Liver (tissue), 10 donors: ENCODE measurements at places on chromosomes 6 and 20. TPM values are rescaled to one million over a fixed set of nuclear protein-coding genes. Genes with fewer than 3 reads are reported as not detected.

The KCNQ5 gene
- 1.1 TPM for total RNA-seq

The VGLL2 gene
- total RNA-seq: not detected

The CCN5 gene
- total RNA-seq: 1.2 TPM

The VNN1 gene
- 132 TPM for total RNA-seq

The CALHM6 gene
- total RNA-seq: 22.4 TPM

The ARMC2 gene
- 0.51 TPM for total RNA-seq

The GTSF1L gene
- not detected for total RNA-seq

The ULBP2 gene
- total RNA-seq: 0.25 TPM

The SLC22A3 gene
- total RNA-seq: 7.6 TPM

The CNR1 gene
- total RNA-seq: 0.67 TPM

The DDX43 gene
- total RNA-seq: 0.75 TPM

The TSBP1 gene
- total RNA-seq: not detected

The ALDH8A1 gene
- 255 TPM for total RNA-seq

The ZNF76 gene
- total RNA-seq: 18.4 TPM

The PLCB4 gene
- 0.37 TPM for total RNA-seq

The SIM1 gene
- not detected for total RNA-seq

The CNKSR3 gene
- total RNA-seq: 22.7 TPM

The FERMT1 gene
- total RNA-seq: 0.25 TPM

The MCCD1 gene
- not detected for total RNA-seq

The AKIRIN2 gene
- total RNA-seq: 18.8 TPM

The HRH3 gene
- not detected for total RNA-seq

The MEI4 gene
- total RNA-seq: 0.42 TPM

The C6orf163 gene
- 0.79 TPM for total RNA-seq

The KHDC1 gene
- total RNA-seq: 0.25 TPM

The AK9 gene
- total RNA-seq: 5.0 TPM

The SPEF1 gene
- total RNA-seq: not detected

The RAET1L gene
- total RNA-seq: not detected

The PI3 gene
- total RNA-seq: not detected

The LAMP5 gene
- total RNA-seq: 0.09 TPM

The DBNDD2 gene
- 2.1 TPM for total RNA-seq
